Ovary (tissue), 10 donors: ENCODE measurements at places on chromosomes 7 and 10. TPM values are rescaled to one million over a fixed set of nuclear protein-coding genes. Genes with fewer than 3 reads are reported as not detected.

DNA sequence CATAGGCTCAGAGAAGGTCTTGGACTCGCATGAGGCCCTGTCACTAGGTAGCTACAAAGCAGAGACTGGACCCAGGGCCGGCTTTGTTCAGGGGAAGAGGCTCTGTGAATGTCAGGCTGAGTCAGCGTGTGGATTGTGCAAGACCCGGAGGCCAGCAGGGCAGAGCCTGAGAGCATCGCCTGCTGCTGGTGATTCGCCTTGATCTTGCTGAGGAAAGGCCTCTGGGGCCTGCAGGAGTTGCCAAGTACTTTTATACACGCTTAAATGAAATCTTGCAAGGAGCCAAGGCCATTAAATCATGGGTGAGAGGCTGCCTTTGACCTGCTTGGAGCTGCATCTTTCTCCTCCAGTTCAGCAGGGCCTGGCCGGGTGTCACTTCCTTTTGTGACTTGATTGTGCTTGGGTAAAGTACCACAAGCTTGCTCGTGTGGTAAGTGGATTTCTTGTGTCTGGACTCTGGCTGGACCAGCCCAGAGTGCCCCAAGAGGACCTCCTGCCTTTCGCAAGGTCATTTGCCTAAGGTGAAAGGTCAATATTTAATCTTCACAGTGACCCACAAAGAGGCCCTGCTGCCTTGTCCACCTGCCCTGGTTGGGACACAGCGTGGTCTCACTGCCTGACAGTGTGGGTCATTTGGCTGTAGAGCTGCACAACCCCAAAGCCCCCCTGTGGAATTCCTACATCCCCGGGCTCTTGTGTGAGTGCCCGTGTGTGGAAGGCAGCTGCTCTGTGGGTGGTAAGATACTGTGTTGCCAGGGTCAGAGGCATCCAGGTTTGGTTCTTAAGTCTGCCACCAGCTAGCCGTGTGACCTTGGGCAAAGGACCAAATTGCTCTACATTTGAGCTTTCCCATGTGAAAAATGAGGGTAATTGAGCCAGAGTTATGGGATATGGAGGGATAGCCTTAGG lies 38.6 kb upstream of the SH2D4B start:
- DNase-seq, result peak; percentile 96
- H3K4me3 ChIP-seq, result no peak overlapping the region
- H3K36me3 ChIP-seq, result no peaks in the 10 kb centered on the region

DNA sequence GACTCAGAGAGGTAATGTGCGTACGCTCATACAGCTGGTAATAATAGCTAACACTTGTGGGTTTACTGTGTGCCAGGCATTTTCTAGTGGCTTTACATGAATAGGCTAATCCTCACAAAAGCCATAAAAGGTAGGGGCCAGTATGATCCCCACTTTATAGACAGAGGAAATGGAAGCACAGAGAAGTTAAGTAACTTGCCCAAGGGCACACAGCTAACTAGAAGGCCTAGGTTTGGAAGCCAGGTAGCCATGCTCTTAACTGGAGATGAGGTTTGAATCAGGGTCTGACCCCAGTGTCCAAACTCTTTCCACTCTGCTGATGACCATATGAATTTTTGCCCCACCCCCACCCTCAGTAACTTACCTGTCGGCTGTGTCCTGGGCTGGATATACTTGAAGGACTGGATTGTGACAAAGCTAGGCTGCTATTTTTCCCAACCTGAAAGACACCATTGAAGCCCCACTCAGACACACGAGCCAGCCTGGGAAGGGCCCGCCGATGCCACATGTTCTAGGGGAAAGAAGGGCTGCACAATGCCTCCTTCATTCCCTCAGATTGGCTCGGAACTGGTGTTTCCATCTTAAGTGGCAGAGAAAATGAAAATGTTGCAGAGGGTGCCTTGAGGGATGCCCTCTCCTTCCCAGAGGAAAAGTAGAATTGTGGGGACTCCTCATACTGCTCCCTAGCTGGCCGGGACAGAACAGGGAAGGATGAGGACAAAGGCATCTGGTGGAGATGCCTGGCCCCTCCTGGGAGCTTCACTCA lies 29.1 kb upstream of the EFCAB10 start:
- H3K4me3 ChIP-seq, result no peak overlapping the region
- no peaks in the 10 kb centered on the region for H3K36me3 ChIP-seq
- DNase-seq, result no peak
- H3K27me3 ChIP-seq, result no peaks in the 10 kb centered on the region

DNA sequence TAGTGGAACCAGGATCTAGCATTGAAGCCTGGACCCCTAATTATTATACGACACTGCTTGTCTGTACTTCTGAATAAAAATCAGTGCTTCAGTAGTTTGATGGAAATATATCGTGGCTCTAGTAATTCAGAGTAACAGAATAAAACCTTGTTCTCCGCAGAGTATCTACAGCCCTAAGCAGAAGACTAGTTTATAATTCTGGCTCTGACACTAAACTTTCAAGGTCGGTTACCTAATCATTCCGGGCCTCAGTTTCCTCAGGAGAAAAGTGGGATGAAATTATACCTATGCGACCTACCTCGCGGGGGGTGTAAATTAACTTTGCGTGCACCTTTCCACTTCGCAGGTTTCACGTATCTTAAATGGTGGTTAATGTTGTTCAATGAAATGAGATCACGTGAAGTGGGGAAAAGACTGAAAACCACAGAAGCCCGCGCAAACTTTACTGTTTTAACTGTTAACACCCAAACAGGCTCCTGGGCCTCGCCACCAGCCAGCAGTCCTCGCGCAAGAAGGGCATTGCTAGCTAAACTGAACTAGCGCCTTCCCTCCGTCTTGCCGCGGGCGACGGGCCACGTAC lies 615 bp downstream of the THAP5 start:
- peak overlapping the region; percentile 85 for H3K27ac ChIP-seq
- H3K4me1 ChIP-seq, result peaks cover 2% of the 10 kb centered on the region
- DNase-seq, result no peak
- H3K4me3 ChIP-seq, result peak overlapping the region; percentile 92

GRCh38 chr7:50807026-50807730 lies 24.5 kb upstream of the GRB10 start:
- no peaks in the 10 kb centered on the region for H3K4me1 ChIP-seq
- no peaks in the 10 kb centered on the region for H3K36me3 ChIP-seq
- no peak overlapping the region for H3K27ac ChIP-seq
- no peaks in the 10 kb centered on the region for H3K27me3 ChIP-seq
- DNase-seq, result no peak

DNA sequence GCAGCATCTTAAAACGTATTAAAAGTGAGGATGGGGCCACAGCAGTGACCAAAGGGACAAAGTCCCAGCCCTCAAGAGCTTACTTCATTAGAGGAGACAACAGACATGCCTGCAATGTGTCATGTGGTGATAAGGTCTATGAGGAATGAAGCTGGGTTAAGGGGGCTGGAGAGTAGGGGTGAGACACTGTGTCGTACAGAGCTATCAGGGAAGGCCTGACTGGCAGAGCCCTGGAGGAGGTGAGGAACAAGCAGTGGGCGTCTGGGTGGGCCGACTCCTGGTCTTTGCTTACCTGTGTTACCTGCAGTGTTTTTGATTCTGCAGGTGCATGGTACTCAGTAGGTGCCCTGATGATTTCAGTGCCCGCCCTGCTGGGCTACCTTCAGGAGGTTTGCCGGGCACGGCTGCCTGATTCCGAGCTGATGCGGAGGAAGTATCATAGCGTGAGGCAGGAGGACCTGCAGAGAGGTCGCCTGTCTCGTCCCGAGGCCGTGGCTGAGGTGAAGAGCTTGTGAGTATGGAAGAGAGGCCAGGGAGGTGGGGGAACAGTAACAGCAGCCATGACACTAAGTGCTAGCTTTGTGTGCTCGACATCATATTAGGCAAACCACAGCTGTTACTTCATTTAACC lies 7.6 kb downstream of the ZFYVE27 start:
- peak; percentile 40 for DNase-seq
- no peak overlapping the region for H3K4me3 ChIP-seq
- no peaks in the 10 kb centered on the region for H3K36me3 ChIP-seq
- no peak overlapping the region for H3K27ac ChIP-seq
- H3K27me3 ChIP-seq, result no peaks in the 10 kb centered on the region
- H3K4me1 ChIP-seq, result peaks cover 2% of the 10 kb centered on the region

RBP3 gene
- total RNA-seq, result not detected

ARMC3 gene
- total RNA-seq, result 1.6 TPM
